ENCODE measurements at places on chromosomes 1 and 21.

GRCh38 chr1:43912607-43913006 lies 21.0 kb upstream of the ARTN start:
- no peak for DNase-seq

DNA sequence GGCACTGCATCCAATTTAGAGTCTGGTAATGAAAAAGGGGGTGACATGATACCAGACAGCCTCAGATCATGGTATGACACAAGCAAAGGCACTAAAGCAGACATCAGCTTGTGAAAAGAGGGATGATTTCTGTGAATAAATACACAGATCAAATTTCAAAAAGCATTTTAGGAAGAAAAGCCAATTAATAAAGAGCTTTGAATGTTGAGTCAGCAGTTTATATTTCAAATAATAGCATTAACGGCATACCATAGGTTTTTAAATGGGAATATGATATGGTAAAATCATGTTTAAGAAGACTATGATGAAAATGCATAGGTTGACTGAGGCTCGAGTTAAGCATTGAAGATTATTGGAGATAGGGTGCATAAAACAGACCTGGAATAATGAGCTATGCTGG lies 13.5 kb downstream of the KCNT2 start:
- DNase-seq: no peak

DNA sequence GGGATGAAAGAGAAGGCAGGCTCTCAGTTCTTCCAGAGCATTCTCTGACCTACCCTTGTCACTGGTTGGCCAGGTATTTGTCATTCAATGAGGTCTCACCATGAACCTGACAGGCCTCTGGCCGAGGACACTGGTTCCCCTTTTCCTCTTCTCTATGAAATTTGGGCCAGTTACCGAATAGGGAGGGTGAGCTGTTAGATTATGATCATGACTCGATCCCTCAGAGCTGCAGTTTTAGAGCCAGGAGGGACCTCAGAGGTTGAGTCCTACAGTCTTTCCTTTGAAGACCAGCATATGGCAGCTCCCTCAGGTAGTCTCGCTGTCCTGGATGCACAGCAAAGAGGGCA lies 29.5 kb upstream of the CLSTN1 start:
- DNase-seq: no peak

DNA sequence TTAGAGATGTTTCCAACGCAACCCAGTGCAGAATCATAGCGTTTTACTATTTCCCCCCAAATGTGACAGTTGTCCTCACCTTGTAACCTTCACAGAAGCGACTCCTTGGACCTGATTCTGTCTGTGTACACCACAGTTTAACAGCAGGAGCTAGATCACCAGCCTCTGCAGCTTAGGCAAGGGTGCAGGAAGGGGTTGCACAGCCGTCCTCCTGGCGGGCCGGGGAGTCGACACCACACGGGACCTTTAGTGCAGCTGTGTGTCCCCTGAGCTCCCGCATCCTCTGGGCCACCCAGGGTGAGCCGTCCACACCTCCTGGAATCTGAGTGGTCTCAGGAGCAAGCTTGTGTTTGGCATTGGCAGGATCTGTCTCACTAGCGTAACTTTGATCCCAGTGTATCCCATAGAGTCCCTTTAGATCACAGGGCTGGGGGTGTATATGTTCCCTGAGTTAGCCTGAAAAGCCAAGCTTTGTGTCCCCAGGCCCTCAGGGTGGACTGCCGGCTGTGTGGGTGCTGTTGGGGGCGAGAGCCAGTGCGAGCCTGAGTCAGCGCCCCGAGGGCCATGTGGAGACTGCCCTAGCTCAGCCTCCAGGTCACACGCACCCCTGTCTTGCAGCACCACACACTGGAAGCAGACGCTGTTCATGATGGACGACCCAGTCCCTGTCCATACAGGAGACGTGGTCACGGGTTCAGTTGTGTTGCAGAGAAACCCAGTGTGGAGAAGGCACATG lies 27.5 kb downstream of the PRMT2 start:
- DNase-seq: no peak

- no peak for DNase-seq
Observed at GRCh38 chr21:25717491-25718147, 17.1 kb downstream of the ATP5PF start.

GRCh38 chr1:32336963-32337675 lies 1.1 kb upstream of the MARCKSL1 start:
- no peak for DNase-seq

DNA sequence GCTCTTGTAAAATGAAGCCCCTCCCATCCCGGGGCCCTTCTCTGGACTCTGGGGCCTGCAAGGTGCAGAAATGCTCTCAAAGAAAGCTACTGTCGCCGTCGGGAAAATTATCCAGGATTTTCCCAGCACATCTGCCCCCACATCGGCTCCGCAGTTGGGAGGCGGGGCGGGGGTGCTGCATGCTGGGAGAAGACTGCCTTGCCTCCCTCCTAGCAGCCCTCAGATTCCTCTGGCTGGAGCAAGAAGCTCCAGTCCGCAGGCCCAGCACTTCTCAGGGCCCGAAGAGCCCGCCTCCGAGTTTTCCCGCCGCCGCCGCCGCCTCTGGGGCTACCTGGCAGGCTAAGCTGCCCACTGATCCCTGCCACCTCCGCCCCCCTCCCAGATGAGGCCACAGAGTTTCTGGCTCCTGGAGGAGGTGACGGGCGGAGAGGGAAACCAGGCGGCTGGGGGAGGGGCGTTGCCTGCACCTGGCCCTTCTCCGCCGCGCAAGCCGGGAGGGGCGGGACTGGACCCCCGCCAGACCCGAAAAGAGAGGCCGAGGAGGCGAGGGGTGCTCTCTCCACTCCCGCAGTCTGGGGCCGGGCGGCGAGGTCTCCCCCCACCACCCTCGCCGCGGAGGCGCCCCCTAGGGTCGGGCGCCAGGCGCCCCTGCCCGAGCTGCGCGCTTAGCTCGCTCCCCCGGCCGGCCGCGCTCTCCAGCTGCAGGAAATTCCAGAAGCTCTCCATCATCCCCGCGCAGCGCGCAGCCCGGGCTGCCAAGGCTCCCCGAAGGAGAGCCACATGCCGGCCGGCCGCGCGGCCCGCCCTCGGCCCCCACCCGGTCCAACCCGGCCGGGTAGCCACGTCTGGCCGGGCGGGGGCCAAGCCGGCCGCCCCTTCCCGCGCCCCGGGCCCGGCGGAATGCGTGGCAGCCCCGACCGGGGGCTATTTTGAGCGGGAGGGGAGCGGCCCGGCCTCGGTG lies 28.8 kb downstream of the AHDC1 start:
- peak; percentile 67 for DNase-seq

GRCh38 chr1:57522575-57522974 lies 98.7 kb upstream of the DAB1 start:
- no peak for DNase-seq

DNA sequence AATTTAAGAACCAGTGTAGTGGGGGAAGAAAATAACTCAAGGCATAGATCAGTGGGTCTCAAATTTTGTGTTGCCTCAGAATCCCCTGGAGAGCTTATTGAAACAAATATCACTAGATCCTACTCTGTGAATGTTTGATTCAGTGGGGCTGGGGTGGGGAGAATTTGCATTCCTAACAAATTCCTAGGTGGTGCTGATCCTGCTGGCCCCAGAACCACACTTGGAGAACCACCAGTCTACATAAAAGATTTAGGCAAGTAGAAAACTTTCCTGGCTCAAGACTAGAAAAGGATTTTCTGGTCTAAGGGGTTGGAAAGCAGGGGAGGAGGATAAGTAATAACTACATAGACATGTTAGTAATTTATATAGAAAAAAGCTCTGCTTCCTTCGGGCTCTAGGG lies 34.1 kb upstream of the C1orf21 start:
- no peak for DNase-seq

GRCh38 chr1:44681905-44682882 lies 7.7 kb downstream of the ARMH1 start:
- no peak for DNase-seq

GRCh38 chr1:165387505-165387904 lies 31.0 kb upstream of the LMX1A start:
- no peak for DNase-seq

- DNase-seq: no peak
Observed at GRCh38 chr1:92306020-92306419, 7.2 kb downstream of the RPAP2 start.

GRCh38 chr1:182784556-182785171 lies 4.9 kb upstream of the NPL start:
- peak; percentile 48 for DNase-seq

GRCh38 chr21:18023711-18024110 lies 204.6 kb upstream of the C21orf91 start:
- no peak for DNase-seq

DNA sequence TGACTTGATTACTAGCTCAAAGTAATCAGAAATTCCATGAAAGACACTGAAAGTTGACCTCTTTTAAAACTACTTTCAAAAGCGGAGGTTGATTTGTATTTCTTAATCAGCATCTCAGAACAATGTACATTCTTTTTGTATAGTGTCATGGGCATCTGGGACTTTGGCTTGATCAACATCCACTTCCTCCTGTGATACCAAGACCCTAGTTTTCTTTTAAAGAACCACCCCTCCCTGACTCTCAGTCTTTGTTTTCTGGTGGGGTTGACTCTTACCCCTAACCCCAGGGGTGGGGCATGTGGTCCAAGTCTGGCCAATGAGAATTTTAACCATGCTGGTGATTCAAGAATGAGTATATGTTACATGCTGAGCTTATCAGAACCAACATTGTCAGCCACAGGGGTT lies 21.7 kb upstream of the IRF2BP2 start:
- no peak for DNase-seq

- DNase-seq: no peak
Observed at GRCh38 chr1:30287976-30288375, 435.4 kb downstream of the MATN1 start.
